ENCODE measurements at places on chromosomes 5 and 9. TPM values are rescaled to one million over a fixed set of nuclear protein-coding genes. Genes with fewer than 3 reads are reported as not detected.

ELL2 gene
- 36.0 TPM for total RNA-seq

GRM6 gene
- not detected for total RNA-seq

EGR1 gene
- 8.5 TPM for total RNA-seq

STOM gene
- total RNA-seq = 503 TPM

TMEFF1 gene
- total RNA-seq = 1.2 TPM

Measured in A549 treated with Hydrocortisone at 1 μM for 4 hours (cell line).